GM12892 (cell line): ENCODE measurements at places on chromosomes 7 and 10.

GRCh38 chr7:75596727-75597614 lies 104.9 kb downstream of the SPDYE5 start:
- DNase-seq = no peak

DNA sequence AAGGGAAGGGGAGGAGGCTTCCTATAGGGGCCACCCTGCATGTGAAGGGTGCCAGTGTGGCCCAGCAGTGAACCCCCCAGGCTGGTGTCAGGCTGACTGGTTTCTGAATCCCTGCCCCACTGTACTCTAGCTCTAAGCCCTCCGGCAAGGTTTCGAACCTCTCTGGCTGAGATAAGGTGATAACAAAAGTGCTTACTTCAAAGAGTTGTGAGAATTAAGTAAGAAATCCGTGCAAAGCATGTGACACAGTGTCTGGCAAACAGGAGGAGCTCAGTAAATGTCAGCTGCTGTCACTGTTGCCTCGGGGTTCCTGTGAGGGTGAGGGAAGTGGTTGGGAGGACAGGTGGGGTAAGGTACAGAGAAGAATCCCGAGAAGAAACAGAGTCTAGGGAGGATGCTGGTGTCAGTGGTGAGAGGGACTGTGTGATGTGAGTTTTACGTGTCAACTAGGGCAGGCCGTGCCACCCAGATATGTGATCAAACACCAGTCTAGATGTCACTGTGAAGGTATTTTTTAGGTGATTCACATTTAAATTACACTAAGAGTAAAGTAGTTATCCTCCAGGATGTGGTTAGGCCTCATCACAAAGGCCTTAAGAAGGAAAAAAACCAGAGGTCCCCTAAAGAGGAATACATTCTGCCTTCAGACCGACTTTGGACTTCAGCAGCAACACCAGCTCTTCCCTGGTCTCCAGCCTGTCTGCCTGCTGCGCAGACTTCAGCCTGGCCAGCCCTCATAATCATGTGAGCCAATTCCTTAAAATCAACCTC lies 64.4 kb downstream of the BPGM start:
- no peak for DNase-seq

- DNase-seq = no peak
Measured at GRCh38 chr7:130363026-130363847, 17.1 kb upstream of the CPA1 start.

DNA sequence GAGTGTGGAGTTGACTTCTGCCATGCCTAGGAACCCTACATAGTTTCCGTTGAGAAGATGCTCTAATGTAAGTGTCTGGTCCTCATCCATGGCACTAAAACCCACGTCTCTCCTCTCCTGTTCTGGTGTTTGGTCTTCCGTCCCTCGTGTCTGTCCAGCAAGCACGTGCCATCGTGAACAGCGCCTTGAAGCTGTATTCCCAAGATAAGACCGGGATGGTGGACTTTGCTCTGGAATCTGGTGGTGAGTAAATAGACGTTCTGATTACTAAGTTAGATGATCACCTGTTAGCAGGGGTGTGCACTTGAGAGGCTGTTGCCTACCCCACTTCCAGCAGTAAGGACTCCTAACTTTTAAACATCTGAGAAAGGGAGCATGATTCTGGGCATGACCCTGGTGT lies 15.1 kb upstream of the GET4 start:
- DNase-seq = no peak

DNA sequence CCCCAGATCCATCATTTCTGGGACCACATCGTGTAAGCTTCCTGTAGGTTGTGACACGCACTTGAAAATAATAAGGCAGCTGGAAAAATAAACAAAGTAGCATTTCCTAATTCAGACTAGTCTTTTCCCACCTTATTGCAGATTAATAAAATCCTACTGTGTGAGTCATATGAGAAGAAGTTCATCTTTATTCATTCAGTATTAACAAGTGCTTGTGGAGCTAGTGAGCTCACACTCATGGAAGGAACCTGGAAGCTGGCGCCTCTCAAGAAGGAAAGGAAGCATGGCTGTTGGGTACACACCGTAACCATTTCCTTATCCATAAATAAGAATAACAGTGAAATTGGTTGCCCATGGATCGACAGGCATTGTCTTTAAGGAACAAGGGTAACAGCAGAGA lies 152.6 kb upstream of the PFKP start:
- no peak for DNase-seq

DNA sequence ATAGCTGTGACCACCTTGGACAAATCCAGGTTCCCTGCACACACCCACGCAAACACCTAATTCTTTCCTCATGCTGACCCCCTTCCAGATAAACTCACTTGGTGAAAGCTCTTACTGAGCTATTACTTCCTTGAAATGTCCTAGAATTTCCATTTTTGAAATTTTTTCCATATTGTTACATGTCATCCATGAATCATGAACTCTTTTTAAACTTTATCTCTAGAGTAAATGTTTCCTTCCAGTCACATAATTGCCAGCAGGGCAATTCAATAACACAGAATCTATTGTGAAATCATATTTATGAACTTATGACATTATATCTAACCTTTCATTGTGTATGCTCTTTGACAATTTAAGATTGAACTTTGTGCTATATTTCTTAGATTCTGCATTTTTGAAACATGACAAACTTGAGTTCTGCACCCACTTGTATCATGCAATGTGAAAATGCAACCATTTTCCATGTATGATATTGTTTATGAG lies 26.8 kb upstream of the FGL2 start:
- DNase-seq = no peak

- no peak for DNase-seq
Measured at GRCh38 chr7:80316811-80317210, 182.2 kb downstream of the GNAI1 start.

- no peak for DNase-seq
Measured at GRCh38 chr10:70652761-70653657, 19.3 kb upstream of the ADAMTS14 start.

DNA sequence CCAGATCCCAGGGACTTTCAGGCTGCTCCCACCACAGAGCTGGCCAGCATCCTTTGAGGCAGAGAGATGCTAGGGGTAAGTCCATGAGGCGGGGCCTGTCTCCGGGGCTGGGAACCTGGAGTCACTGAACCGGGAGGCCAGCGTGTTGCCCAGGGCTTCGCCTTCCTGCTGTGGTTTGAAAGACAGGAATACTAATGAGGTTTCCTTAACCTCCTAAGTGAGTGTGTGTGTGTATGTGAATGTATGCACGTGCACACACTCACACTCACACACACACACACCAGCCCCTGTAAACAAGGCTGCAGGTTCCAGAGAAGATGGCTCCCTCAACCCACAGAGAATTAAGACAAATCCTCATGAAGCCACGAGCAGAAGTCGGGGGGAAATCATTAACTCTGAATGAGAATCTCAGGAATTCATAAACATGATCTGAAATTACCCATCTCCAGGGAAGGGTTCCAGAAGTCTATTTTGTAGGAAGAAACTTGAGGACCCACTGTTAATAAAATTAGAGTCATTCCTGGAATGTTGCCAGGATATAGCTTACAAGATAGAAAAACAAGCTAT lies 20.3 kb upstream of the PFKP start:
- DNase-seq = no peak

- no peak for DNase-seq
Measured at GRCh38 chr10:113138937-113139585, 189.0 kb downstream of the TCF7L2 start.

DNA sequence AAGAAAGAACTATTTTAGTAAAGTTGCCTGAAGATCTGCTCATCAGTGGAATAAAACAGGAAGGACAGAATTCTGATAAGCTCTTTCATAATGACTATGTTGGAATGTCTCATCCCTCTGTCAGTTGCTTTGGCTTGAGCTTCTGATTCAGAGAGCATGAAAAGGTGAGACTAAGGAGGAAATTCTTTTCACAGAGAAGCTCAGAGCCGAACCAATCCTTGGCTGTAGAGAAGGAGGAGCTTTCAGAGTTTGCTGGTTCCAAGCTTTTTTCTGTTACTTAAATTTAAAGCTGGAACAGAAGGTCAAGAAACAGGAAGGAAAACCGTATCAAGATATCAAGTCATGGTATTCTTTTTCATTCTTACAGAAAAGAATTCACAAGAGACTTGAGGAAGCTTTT lies 24.0 kb downstream of the GSTO2 start:
- no peak for DNase-seq

GRCh38 chr10:112509558-112510291 lies 62.7 kb downstream of the VTI1A start:
- no peak for DNase-seq

DNA sequence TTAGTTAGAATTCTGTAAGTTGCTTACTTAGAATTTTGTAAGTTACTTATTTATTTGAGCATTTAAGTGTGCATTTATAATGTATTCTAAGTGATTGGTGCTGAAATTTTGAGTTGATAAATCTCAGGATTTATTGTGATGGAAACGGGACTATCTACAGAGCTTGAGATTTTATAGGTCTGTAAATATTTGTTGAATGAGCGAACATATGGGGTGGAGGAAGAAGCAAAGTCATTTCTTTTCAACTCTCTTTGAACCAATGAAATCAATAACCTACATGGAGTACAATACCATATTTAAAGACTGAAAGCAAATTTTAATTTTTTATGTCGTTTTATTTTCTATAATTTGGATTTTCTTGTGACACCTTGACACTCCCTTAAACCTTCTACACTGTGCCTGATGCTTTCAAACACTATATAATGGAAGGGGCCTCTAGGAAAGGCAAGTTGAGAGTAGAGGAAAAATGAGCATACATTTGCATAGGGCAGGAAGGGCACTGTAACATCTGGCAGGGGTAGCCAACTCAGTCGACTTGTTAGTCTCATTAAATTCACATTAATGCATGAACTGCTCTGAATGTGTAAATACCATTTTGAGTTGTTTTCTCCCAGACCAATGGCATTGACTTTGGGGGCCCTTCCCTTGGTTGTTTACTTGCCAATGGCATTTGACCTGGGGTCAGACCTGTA lies 204.2 kb downstream of the DYNC1I1 start:
- no peak for DNase-seq
